Germinal center (tissue), 1 donor: ENCODE measurements at places on chromosomes 2 and 18.

GRCh38 chr2:193963472-193964119 lies 1693.4 kb upstream of the SLC39A10 start:
- DNase-seq, result no peak

- no peak for DNase-seq
These were observed 61.8 kb downstream of the BIN1 start for GRCh38 chr2:127044977-127045661.

DNA sequence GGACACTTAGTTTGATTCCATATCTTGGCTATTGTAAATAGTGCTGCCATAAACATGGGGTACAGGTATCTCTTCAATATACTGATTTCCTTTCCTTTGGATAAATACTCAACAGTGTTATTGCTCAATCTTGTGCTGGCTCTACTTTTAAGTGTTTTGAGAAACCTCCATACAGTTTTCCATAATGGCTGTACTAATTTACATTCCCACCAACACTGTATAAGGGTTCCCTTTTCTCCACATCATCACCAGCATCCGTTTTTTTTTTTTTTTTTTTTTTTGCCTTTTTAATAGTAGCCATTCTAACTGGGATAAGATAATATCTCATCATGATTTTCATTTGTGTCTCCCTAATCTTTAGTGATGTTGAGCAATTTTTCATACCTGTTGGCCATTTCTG lies 29.9 kb upstream of the GALNT5 start:
- no peak for DNase-seq

GRCh38 chr2:16036951-16037350 lies 96.6 kb downstream of the MYCN start:
- DNase-seq, result no peak

- DNase-seq, result no peak
These were observed 142.8 kb downstream of the GALNT3 start for GRCh38 chr2:165651233-165651632.

DNA sequence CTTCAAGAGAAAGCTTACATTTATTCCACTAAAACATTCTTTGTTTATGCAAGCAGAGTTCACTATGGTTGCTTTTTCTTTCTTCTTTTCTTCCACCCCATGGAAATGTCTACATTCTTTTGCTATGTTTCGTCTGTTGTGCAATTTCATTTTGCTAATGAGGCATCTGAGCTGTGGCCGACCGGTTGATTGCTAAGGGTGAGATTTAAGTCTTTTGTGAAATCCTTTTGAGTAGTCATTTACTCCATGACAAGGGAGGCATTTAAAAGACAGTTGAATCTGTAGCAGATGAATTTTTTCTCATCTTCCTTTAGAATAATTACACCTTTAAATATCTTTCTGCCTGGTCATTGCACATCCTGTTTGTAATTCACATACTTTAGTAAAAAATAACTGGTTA lies 324.1 kb upstream of the THUMPD2 start:
- DNase-seq, result no peak

- no peak for DNase-seq
These were observed 450 bp downstream of the KCNH7 start for GRCh38 chr2:162838136-162838497.

GRCh38 chr2:65380255-65380654 lies 52.1 kb downstream of the SPRED2 start:
- DNase-seq, result no peak

DNA sequence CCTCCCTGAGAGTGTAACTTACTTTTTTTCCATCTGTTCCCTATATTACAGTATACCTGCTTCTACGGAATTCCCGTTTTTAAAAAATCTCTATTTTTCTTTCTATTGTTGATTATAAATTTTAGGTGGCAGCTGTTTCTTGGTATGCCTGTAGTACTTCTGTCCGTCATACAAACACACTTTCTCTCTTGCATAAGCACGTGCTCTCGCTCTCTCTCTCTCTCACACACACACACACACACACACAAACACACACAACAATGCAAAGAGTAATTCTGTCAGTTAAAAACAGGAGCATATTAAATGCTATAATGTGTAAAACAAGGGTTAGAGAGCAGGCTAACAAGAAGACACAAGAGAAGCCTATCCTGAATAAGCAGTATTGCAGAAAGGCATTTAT lies 140.5 kb downstream of the THADA start:
- DNase-seq, result no peak

- DNase-seq, result no peak
These were observed 93.0 kb downstream of the COMMD1 start for GRCh38 chr2:61998426-61998825.

DNA sequence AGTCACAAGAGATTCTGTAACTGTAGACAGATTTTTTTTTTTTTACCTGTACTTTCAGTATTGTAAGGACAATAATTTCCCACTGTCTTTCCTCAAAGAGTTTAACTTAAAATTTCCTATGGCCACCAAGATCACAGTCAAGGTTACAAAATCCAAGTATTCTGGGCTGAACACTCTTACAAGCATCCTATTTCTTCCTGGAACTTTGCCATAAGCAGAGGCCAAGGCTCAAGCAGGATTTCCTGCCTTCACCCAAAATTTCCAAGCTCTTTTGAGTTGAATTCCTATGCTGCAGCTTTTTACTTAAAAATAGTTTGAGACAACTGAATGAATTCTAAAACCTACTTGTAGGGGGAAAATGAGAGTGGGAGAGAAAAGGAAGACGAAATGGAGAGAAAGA lies 299.4 kb downstream of the ZNF516 start:
- DNase-seq, result no peak

DNA sequence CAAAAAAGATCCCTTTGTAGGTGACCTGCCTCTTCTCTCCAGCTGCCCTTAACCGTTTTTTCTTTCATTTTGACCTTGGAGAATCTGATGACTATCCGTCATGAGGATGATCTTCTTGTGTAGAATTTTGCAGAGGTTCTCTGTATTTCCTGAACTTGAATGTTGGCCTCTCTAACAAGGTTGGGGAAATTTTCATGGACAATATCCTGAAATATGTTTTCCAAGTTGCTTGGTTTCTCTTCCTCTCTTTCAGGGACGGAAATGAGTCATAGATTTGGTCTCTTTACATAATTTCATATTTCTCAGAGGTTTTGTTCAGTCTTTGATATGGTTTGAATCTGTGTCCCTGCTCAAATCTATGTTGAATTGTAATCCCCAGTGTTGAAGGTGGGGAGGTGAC lies 34.0 kb downstream of the ZC3H8 start:
- DNase-seq, result no peak

DNA sequence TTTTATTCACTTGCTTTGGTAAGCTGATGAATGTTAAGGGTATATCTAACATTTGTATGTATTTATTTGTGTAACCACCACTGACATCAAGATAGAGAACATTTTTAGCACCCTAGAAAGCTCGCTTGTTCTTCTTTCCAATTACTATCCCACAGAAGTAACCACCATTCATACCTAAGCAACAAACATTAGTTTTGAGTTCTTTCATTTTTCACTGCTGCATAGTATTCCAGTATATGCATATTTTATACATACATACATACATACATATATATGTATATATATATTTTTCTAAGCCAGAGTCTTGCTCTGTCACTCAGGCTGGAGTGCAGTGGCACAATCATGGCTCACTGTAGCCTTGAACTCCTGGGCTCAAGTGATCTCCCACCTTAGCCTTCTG lies 11.1 kb upstream of the DYM start:
- DNase-seq, result no peak

GRCh38 chr2:192043216-192043870 lies 151.4 kb downstream of the TMEFF2 start:
- no peak for DNase-seq

GRCh38 chr2:170434900-170435621 lies 257.1 kb downstream of the MYO3B start:
- no peak for DNase-seq

DNA sequence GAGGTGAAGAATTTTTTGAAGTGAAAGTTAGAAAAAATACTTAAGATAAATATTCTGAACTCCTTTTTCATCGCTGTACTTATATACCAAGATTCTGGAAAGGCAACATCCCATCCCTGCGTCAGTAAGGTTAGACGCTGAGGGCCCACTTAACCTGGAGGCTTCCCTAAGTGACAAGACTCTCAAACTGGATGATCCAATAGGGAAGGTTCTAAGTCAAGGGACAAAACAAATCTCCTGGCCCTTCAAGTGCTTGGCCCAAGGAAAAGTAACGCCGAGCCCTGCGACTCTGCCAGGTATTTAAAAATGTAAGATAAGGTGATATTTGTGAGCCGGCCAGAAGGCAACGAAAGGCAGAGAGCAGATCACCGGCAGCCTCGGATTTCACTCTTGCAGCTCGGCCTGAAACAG lies 1.3 kb downstream of the STK39 start:
- DNase-seq, result no peak

GRCh38 chr18:59428018-59428417 lies 69.0 kb upstream of the LMAN1 start:
- DNase-seq, result no peak

- no peak for DNase-seq
These were observed 12.1 kb downstream of the EPAS1 start for GRCh38 chr2:46309052-46309953.

DNA sequence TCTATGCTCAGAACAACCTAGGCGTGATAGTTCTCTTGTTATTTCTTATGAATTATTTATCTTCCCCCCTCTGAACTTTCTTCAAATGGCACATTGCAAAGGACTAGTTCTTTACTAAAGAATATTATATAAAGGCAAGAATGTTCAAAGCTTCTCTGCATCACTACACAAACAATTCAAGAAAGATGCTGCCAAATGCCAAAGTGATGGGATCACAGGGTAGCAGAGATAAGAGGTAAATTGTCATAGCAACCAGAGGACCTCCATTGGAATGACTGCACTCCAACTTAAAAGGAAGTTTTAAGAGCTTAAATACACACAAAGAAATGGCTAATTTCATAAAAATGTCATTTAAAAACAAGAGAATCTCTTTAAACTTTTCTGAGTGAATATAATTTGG lies 72.8 kb downstream of the AQP4 start:
- DNase-seq, result no peak

DNA sequence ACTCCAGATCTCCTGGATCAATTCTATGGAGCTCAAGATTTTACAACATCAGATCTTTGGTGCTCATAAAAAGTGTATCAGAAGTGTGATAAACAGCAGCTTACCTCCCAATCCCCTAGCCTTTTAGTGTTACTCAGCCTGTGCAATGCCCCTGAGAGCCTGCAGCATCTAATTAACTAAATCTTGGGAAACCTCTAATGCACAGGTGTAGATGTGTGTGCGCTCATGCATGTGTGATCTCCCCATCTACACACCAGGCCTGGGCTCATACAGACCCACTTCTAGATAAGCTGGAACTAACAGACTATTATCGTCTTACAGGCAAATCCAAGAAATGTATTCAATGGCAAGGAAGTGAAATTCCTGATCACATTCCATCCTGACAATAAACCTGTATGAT lies 7.5 kb downstream of the SUCLG1 start:
- no peak for DNase-seq

GRCh38 chr2:33222309-33222708 lies 254.1 kb upstream of the RASGRP3 start:
- DNase-seq, result no peak

DNA sequence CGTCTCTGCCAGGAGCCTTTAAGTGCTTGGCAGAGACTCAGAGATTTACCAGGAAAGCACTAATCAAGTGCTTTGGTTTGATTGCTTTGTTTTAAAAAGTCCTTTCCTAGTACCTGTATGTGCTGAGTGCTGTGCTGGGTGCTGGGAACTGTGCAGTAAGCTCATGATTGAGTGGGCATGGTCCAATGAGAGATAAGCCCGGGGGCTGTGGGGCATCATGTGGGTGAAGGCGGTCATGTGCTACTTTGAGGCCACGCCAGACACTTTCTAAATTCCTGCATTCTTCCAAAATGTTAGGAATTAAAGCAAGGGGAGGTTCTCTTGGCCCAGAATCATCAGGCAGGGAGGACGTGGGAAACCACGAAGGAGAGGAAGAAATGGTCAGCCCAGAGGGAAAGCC lies 109.0 kb downstream of the ACAA2 start:
- DNase-seq, result no peak

- no peak for DNase-seq
These were observed 33.9 kb upstream of the FOSL2 start for GRCh38 chr2:28358668-28359201.

GRCh38 chr2:132668987-132669907 lies 758 bp downstream of the LYPD1 start:
- no peak for DNase-seq

GRCh38 chr2:159088906-159089305 lies 120.5 kb downstream of the TANC1 start:
- no peak for DNase-seq

DNA sequence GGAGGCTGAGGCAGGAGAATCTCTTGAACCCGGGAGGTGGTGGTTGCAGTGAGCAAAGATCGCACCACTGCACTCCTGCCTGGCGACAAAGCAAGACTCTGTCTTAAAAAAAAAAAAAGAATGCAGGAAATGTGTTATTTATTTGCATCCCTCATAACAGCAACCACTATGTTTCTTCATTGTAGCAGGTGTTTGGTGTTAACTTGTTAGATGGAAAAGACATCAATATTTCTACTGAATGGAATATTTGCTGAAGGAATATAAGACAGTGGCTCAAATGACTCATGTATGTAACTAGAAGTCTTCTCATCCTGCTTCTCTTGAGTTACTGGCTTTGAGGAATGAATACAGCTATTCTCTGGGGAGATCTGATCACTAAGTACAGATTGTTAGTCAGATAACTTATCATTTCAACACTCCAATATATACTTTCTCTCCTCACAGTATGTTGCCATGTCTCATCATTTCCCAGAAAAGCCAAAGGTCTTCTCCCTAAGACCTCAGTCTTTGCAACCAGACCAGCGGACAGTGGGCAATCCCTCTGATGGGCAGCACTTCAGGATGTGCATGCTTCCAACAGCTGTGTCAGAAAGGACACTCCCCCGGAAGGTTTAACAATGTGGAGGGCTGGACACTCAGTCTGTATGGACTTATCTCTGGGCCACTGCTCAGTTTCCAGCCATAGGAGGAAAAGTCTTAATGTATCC lies 104.4 kb upstream of the STK17B start:
- DNase-seq, result peak; percentile 36

DNA sequence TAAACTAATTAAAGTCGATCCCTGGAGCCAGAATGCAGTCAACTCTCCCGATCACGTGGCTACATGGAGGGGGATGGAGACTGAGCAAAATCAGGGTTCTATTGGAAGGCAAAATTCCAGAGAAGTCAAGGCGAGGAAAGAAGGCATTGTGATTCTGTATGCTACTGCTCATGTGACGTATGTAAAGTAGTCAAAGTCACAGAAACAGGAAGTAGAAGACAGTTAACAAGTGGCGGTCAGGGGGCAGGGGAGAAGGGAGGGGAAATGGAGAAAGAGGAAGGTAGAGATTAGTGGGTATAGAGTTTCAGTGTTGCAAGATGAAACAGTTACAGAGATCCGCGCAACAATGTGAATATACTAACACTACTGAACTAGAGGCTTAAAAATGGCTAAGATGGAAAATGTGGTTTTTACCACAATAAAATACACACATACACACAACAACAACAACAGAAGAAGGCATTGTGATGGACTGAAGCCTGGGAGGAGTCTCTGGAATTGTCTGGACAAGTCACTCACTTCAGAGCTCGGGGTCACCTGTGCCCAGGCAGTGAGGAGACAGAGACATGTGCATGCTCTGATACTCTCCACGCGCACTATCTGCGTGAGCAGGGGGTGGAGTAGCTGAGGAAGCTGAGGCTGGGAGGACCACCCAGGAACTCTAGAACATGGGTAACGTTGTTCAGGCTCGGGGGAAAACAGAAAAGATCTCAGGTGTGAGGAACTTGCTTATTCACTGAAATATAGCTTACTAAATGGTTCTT lies 89.9 kb upstream of the CDCA7 start:
- DNase-seq, result peak; percentile 79

GRCh38 chr2:174015428-174015827 lies 50.3 kb upstream of the SP3 start:
- DNase-seq, result no peak

- no peak for DNase-seq
These were observed 53.8 kb downstream of the TEX44 start for GRCh38 chr2:231646476-231646875.

GRCh38 chr2:85066874-85067351 lies 66.3 kb upstream of the TCF7L1 start:
- peak; percentile 60 for DNase-seq
